ENCODE measurements at places on chromosomes 7 and 10.

GRCh38 chr10:104306897-104307296 is 31.4 kb downstream of the ITPRIP start:
- no peak for DNase-seq

GRCh38 chr10:124294811-124295770 is 123.6 kb downstream of the OAT start:
- DNase-seq = no peak

DNA sequence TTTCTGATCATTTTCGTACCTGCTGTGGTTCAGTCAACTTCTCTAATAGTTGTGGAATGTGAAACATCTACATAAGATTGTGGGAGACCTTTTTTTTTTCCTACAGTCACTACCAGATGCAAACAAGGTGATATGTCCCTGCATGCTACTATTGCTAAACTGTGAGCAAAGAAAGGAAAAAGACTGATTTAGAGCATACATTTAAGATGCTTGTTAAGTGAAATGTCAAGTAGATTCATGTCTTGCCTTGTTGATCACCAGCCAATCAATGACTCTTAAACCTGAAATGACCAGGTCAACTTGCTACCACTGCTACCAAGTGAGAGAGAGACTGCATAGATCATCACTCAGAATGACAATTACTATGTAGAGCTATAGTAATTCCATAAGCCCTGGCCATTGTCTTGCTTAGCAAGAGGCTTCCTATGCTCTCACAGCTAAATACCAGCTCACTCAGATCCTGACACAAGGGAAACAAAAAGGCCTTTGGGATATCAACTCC is 84.3 kb upstream of the SKAP2 start:
- no peak for DNase-seq

GRCh38 chr10:52977581-52977980 is 205.0 kb upstream of the MBL2 start:
- no peak for DNase-seq

- DNase-seq = no peak
Observed at GRCh38 chr10:112605063-112605462, 158.0 kb downstream of the VTI1A start.

GRCh38 chr10:35723059-35723458 is 81.0 kb upstream of the FZD8 start:
- no peak for DNase-seq

Data from stimulated activated CD4-positive, alpha-beta T cell treated with anti-CD3 and anti-CD28 coated beads, TNF-alpha, amount 100 ng/mL, for 48 hours (primary cell).